ENCODE measurements at places on chromosomes 2 and 18. TPM values are rescaled to one million over a fixed set of nuclear protein-coding genes. Genes with fewer than 3 reads are reported as not detected.

The CIAO1 gene
- 156 TPM for total RNA-seq

The UGT1A5 gene
- not detected for total RNA-seq

The L3MBTL4 gene
- 8.1 TPM for total RNA-seq

The DES gene
- total RNA-seq, result not detected

The CELF4 gene
- not detected for total RNA-seq

The RPRD1A gene
- total RNA-seq, result 26.4 TPM

The TACR1 gene
- under 0.01 TPM for total RNA-seq

The GRHL1 gene
- 0.54 TPM for total RNA-seq

The UPP2 gene
- total RNA-seq, result not detected

The MAP2 gene
- total RNA-seq, result under 0.01 TPM

GRCh38 chr2:181682026-181682789 is 1.9 kb upstream of the NEUROD1 start:
- no peak for DNase-seq

DNA sequence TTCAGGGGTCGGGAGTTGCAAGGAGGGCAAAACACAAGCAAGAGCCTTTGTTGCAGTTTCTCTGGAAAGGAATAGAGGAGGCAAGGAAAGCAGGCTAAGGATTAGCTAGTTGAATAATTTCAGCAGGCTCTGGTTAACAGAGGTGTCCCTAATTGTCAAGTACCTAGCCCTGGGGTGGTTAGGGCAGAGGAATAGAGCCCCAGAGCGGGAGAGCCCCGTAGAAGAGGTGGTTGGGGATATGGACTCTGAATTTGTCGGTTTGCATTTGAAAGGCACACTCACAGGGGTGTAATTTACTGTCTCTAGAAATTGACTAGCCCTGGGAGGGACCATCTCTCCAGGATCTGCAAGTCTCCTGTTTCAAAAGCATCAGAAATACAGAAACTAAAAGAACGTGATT is 1030.2 kb downstream of the TMEM182 start:
- DNase-seq, result no peak

- no peak for DNase-seq
Measured at GRCh38 chr18:42937436-42937835, 178.0 kb downstream of the RIT2 start.

- DNase-seq, result no peak
Measured at GRCh38 chr2:233799087-233799665, 21.0 kb downstream of the MROH2A start.

GRCh38 chr2:230723363-230723762 is 10.7 kb downstream of the CAB39 start:
- peak; percentile 26 for DNase-seq

DNA sequence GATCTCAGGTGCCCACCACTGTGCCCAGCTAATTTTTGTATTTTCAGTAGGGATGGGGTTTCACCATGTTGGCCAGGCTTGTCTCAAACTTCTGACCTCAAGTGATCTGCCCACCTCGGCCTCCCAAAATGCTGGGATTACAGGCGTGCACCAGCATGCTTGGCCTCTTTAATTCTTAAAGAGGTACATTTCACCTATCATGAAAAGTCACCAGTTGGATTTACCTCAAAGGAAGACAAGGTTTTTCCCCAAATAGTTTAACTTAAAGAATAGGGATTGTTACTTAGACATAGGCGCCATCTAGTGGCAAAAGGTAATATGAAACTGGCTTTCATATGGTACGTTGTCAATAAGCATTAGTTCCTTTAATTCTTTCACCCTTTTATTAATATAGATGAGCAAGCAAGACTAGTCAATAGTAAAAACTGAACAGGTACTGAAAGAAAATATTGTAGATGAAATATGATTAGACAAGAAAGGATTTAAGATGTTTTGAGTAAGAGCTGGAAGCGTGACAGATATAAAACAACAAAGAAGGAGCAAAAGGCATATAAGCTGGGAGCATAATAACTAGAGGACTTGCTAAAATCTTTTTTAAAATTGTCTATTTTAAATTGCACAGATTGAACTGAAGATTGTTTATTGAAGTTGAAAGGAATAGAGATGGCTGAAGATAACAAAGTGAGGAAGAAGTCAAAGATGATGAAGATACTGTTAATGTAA is 35.0 kb upstream of the PSMD14 start:
- DNase-seq, result peak; percentile 79

DNA sequence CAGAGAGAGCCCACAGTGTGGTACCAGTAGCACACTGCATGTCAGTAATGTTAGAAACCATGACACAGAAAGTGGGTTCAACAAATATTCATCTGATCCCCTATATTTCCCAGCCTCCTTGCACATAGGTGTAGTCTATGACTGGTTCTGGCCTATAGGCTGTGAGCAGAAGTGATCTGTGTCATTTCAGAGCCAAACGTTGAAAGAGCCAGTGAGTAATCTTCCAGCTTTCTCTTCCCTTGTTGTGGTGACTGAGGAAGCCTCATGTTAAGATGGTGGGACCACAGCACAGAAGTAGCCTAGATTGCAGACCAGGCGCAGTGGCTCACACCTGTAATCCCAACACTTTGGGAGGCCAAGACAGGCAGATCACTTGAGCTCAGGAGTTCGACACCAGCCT is 4.1 kb downstream of the TMEM237 start:
- DNase-seq, result no peak

GRCh38 chr18:74529378-74529777 is 4.9 kb upstream of the CNDP1 start:
- DNase-seq, result no peak

GRCh38 chr18:63586431-63586830 is 712 bp upstream of the SERPINB13 start:
- no peak for DNase-seq

GRCh38 chr2:70941186-70941585 is 5.5 kb downstream of the ATP6V1B1 start:
- DNase-seq, result no peak

DNA sequence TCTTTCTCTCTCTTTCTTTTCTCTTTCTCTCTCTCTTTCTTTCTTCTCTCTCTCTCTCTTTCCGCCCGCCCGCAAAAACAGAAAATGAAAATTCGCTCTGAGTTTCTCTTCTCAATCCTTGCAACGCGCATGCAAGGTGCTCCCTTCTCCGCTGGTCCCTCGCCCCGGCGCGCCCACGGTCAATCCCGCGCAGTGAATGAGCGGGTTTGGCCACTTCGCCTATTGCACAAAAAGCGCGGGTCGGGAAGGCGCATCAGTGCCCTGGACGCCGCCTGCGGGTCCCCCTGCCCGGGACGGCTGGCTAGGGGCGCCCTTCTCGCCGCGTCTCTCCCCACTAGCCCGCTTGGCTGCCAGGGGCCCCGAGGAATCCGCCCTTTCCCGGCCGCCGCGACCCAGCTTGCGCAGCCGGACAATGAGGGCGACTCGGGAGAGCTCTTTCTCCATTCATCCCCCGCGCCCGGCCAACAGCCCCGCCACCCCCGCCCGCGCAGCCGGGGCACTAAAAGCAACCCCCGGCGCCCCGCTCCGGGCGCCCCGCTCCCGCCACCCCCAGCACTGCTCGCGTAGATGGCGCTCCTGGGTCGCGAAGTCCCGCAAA is 706 bp downstream of the LAMA1 start:
- DNase-seq, result no peak

DNA sequence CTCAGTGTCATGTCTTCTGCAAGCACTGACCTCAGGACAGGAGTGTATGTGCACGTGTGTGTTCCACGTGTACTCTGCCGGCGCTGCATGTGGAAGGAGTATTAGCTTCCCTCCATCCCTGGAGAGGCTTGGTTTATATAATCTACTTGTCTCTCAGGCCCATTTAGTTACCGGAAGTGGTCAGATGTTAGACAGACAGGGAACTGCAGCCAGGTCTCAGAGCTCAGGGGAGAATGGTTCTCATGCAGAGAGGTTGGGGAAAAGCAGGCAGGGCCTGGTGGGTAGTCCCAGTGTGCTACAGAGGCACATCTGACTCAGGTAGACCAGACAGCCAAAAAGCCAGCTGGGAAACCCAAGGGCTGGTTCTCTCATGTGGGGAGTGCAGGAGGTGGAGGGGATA is 167.9 kb downstream of the CTIF start:
- DNase-seq, result no peak

GRCh38 chr18:9038277-9038871 is 64.1 kb upstream of the NDUFV2 start:
- DNase-seq, result no peak

DNA sequence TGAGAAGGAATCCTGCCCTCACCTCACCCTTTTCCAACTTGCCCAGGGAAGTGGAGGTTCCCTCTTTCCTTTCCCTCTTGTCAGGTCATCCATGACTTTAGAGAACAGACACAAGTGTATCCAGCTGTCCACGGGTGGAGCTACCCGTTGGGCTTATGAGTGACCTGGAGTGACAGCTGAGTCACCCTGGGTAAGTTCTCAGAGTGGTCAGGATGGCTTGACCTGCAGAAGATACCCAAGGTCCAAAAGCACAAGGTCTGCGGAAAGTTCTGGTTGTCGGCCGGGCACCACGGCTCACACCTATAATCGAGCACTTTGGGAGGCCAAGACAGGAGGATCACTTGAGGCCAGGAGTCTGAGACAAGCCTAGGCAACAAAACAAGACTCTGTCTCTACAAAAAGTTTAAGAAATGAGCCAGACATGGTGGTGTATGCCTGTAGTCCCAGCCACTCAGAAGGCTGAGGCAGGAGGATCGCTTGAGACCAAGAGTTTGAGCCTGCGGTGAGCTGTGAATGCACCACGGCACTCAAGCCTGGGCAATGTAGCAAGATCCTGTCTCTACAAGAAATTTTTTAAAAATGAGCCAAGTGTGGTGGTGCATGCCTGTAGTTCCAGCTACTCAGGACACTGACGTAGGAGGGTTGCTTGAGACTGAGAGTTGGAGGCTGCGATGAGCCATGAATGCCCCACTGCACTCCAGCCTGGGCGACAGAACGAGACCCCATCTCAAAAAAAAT is 14.0 kb upstream of the CNDP1 start:
- DNase-seq, result no peak

DNA sequence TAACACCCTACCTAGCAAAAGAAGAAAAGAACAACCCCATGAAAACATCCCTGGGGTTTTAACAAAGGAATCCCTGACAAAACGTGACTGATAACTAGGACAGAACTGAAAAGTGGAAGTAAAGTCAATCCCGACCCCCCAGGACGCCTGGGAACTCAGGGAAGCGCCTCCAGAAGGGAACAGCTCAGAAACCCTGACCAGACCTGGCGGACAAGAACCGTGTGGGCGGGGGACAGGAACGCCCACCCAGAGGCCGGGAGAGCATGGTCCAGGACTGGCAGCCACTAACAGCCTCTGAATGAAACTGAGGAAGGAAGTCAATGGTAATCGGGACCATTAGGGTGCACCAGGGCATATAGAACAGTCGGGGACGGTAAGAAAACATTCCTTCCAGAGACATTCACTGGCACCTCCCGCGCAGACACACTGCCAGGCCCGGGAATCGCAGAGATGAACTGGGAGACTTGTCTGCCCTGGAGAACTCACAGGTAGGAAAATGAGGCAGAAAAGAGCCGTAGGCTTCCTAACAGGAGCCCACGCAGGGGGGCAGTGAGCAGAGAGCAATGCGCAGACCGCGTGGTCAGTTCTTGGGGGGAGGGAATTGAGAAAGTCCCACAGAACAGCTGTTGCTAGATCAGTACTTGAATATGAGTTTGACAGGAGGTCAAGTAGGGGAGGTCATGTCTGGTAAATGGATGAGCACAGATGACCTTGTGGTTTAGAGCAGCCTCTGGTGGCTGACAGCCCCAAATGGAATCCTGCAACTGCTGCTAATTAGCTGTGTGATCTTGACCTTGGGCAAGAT is 1.3 kb upstream of the TBC1D8 start:
- peak; percentile 34 for DNase-seq

GRCh38 chr2:197356136-197356535 is 45.6 kb upstream of the ANKRD44 start:
- DNase-seq, result peak; percentile 46

- no peak for DNase-seq
Measured at GRCh38 chr2:162261032-162261945, 18.0 kb upstream of the FAP start.

- no peak for DNase-seq
Measured at GRCh38 chr18:47397671-47398319, 146.3 kb upstream of the SKOR2 start.

DNA sequence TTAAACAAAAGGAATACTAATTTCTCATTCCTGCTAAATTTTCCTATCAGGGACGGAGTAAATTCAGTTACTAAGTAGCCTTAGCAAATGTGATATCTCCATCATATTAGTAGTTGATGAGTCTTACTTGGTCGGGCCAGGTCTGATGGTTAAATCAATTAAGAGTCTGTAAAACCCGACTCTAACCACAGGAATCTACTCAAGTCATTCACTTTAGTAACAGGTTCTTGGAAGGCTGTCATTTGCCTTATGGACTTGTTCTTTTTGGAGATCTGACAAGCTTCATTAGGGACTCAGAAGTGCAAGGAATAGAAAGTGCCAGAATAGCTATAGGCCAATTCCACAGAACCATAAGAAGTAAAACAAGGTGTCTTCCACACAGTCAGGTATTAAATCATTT is 119.0 kb downstream of the GCA start:
- DNase-seq, result no peak

DNA sequence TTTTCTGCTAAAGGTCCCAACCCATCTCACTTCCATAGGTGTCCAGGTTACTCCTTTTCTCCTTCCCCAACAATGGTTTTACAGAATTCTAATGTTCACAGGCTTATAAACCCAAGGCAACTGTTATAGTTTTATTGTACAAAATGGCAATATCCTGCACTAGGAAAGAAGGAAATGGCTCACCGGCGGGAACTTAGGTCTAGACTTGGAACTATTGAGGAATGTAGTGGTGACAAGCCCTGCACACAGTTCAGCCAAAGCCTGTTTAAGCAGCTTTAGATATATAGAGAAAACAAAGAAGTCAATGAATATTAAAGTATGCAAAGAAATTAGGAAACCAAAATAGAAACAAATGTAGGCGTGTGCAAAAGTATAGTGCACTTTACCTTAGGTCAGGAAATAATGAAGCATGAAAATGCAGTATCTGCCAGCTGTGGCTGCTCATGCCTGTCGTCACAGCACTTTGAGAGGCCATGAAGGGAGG is 22.7 kb upstream of the KCNG3 start:
- DNase-seq, result no peak

GRCh38 chr2:26786207-26787028 is 562 bp downstream of the CENPA start:
- no peak for DNase-seq

GRCh38 chr2:44360749-44361329 is 455 bp downstream of the PREPL start:
- DNase-seq, result no peak

- DNase-seq, result no peak
Measured at GRCh38 chr2:7012141-7012764, 95.0 kb downstream of the RNF144A start.

- no peak for DNase-seq
Measured at GRCh38 chr2:159065313-159065712, 96.9 kb downstream of the TANC1 start.

DNA sequence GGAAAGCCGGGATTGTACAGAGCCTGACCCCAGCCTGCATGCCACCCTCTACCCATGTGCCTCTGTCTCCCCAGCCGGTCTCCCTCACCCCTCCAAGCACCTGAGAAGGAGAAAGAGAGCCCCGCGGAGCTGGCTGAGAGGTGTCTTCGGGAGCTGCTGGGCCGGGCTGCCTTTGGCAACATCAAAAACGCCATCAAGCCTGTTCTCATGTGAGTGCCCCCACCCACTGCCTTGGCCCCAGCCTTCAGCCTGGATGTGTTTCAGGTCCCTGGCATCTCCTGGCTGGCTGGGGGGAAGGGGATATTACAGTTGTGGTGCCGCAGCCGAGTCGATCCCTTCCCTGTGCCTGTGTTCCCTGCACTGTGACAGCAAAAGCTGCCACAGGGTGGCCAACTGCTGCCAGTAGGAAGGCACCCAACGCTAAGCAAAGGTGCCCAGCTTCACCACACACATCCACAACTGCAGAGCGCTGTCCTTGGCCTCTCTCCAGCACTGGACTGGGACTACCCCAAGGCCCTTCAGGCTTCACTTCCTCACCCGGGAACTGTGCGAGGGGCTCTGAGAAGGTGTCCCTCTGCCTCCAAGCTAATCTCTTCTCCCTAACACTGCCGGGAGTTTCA is 38.4 kb downstream of the POMC start:
- DNase-seq, result no peak

Data from hematopoietic multipotent progenitor cell (in vitro differentiated cells).